ENCODE measurements at places on chromosomes 11 and 22. TPM values are rescaled to one million over a fixed set of nuclear protein-coding genes. Genes with fewer than 3 reads are reported as not detected.

KIF18A gene
- polyA plus RNA-seq = 3.4 TPM

CARD18 gene
- not detected for polyA plus RNA-seq

PATE2 gene
- not detected for polyA plus RNA-seq

TSPAN18 gene
- polyA plus RNA-seq = not detected

DNA sequence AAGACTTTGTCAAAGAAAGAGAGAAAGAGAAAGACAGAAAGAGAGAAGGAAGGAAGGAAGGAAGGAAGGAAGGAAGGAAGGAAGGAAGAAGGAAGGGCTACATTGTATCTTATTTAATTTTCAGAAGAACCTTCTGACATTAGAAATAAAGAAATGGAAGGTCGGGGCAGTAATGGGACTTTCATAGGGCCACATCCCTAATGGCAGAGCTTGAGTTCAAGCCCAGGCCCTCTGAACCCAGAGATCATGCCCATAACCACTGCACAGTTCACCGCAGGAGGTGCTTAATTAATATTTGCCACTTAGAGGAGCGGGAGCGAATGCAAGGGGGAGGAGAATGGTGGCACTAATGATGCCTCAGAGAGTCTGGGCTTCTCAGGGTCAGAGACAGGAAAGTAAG, 233.3 kb downstream of the MN1 start:
- H3K4me1 ChIP-seq = no peaks in the 10 kb centered on the region
- no peaks in the 10 kb centered on the region for H3K36me3 ChIP-seq
- no peak overlapping the region for H3K4me3 ChIP-seq
- H3K27ac ChIP-seq = no peak overlapping the region
- H3K27me3 ChIP-seq = peaks cover 22% of the 10 kb centered on the region

- no peaks in the 10 kb centered on the region for H3K27me3 ChIP-seq
- no peaks in the 10 kb centered on the region for H3K36me3 ChIP-seq
- H3K4me3 ChIP-seq = peak overlapping the region; percentile 98
- H3K27ac ChIP-seq = peak overlapping the region; percentile 71
- H3K4me1 ChIP-seq = peaks cover 45% of the 10 kb centered on the region
- no peak for DNase-seq
These were observed 583 bp downstream of the APLP2 start for GRCh38 chr11:130070109-130070845.

GRCh38 chr11:92720385-92720784, 249.1 kb upstream of the MTNR1B start:
- H3K27me3 ChIP-seq = no peaks in the 10 kb centered on the region
- no peak overlapping the region for H3K4me3 ChIP-seq
- H3K27ac ChIP-seq = no peak overlapping the region

GRCh38 chr11:101931692-101932091, 15.4 kb upstream of the ANGPTL5 start:
- H3K27ac ChIP-seq = no peak overlapping the region
- no peaks in the 10 kb centered on the region for H3K36me3 ChIP-seq
- no peaks in the 10 kb centered on the region for H3K27me3 ChIP-seq
- no peak overlapping the region for H3K4me3 ChIP-seq
- no peak for DNase-seq

- H3K4me3 ChIP-seq = no peak overlapping the region
- H3K36me3 ChIP-seq = peaks cover 27% of the 10 kb centered on the region
- H3K27ac ChIP-seq = peak overlapping the region; percentile 57
- no peak for DNase-seq
- H3K27me3 ChIP-seq = no peaks in the 10 kb centered on the region
These were observed 69.2 kb downstream of the PACSIN2 start for GRCh38 chr22:42945736-42946135.

GRCh38 chr11:33534575-33534974, 166.1 kb downstream of the C11orf91 start:
- H3K4me1 ChIP-seq = peaks cover 15% of the 10 kb centered on the region
- no peaks in the 10 kb centered on the region for H3K27me3 ChIP-seq
- no peak overlapping the region for H3K27ac ChIP-seq

- peak overlapping the region; percentile 82 for H3K4me3 ChIP-seq
- H3K27me3 ChIP-seq = no peaks in the 10 kb centered on the region
- peaks cover 2% of the 10 kb centered on the region for H3K36me3 ChIP-seq
These were observed 1.7 kb upstream of the XBP1 start for GRCh38 chr22:28801845-28802594.

- no peak for DNase-seq
- no peaks in the 10 kb centered on the region for H3K36me3 ChIP-seq
- no peak overlapping the region for H3K27ac ChIP-seq
These were observed 19.0 kb upstream of the LMO1 start for GRCh38 chr11:8282631-8283030.

DNA sequence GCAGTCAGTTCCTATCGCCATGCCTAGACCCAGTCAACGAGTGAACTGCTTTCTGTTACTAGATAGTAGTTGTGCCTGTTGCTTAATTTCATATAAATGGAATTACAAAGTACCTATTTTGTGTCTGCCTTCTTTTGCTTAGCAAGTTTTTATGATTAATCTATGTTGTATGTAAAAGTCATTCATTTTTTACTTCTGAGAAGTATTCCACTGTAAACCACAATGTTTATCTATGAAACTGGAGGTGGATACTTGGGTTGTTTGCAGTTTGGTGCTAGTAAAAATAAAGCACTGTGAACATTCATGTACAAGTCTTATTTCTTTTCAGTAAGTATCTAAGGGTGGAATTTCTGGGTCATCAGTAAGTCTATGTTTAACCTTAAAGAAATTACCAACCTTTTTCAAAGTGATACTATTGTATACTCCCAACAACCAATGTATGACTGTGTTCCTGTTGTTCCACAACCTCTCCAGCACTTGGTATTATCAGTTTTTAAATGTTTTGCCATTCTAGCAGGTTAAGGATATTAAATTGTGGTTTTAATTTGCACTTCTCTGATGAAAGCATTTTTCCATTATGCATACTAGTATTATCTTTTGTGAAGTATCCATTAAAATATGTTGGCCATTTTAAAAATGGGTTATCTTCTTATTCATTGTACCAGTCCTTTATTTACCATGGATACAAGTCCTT, 68.2 kb downstream of the DNAJC24 start:
- no peak for DNase-seq
- no peak overlapping the region for H3K27ac ChIP-seq
- no peaks in the 10 kb centered on the region for H3K4me1 ChIP-seq
- H3K4me3 ChIP-seq = no peak overlapping the region
- no peaks in the 10 kb centered on the region for H3K27me3 ChIP-seq
